ENCODE measurements at places on chromosomes 16 and 17.

GRCh38 chr17:40327735-40328385, 18.9 kb downstream of the RARA start:
- DNase-seq: no peak

GRCh38 chr16:46688101-46688653, 801 bp downstream of the VPS35 start:
- DNase-seq: no peak

- DNase-seq: no peak
Observed at GRCh38 chr17:71900621-71901229, 220.1 kb upstream of the SOX9 start.

- DNase-seq: no peak
Observed at GRCh38 chr16:30867747-30868146, 26.1 kb downstream of the BCL7C start.

- DNase-seq: no peak
Observed at GRCh38 chr16:53433930-53434376, 318 bp upstream of the RBL2 start.

DNA sequence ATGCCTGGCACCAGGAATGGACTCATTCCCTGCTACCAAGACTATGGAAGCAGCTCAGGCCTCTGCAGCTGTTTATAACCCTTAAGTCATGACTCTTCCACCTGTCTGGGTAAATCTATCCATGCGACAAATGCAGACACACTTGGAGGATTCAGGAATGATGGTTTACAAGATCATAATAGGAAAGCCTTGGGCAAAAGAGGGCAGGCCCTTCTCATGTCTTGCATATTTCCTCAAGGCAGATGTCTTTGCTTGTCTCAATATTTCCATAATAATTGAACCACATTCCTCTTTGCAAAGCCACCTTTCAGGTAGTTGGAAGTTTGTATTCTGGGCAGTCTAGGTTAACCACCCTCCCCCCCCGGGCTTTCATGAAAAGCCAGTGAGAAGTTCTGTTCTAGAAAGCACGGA, 884 bp upstream of the JPT1 start:
- DNase-seq: no peak

- peak; percentile 61 for DNase-seq
Observed at GRCh38 chr17:41404024-41404671, 6.7 kb upstream of the KRT31 start.

GRCh38 chr16:64615630-64616280, 506.1 kb downstream of the CDH11 start:
- DNase-seq: no peak

DNA sequence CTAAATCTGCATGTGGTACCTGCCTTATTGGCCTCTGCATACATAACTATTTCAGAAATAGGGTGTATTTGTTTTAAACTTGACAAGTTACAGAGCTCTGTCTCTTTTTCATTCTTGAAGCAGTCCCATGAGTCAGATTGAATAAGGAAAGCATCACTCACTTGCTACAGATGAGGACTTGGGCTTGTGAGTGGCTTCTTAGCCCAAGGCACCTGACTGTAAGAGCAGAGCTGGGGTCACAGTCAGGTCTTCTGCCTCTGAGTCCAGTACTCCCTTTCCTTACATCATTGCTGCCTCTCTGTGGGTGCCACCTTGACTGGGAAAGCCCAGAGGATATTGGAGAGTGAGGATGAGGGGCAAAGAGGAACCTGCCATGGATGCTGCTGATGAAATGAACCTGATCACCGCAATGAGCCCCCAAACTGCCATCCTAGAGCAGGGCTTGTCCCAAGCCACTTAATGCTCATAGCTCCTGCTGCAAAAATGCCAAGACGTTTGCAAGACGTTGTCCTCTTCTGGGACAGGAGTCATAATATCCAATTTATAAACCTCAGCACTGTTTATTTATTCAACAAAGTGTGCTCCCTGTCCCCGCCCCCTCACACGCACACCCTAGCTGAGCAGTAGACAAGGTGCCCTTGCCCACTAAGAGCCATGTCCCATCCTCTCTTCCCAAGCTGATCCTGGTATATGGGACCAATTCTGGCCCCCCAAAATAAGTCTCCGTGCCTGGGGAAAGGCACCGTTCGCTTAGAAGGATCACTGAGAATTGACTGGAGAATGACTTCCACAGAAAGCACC, 74.1 kb downstream of the CCDC182 start:
- no peak for DNase-seq

- DNase-seq: no peak
Observed at GRCh38 chr16:85430523-85431421, 182.3 kb upstream of the GSE1 start.

GRCh38 chr17:58591455-58591854, 77.0 kb upstream of the MTMR4 start:
- no peak for DNase-seq

DNA sequence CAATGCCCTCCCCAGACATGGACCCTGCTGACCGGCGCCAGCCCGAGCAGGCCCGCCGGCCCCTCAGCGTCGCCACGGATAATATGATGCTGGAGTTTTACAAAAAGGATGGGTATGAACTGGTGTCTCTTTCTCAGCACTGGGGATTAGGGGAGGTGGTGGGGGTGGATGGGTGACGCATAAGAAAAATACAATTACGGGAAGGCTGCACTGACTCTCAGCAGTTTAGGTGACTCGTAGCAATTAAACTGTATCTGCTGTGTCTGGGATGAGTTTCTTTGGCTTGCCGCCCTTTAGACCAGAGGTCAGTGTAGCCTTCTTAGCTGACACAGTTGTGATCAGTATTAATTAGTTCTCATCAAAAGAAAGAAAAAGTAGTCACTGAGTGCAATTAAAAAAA, 59.0 kb downstream of the ELAC2 start:
- no peak for DNase-seq

DNA sequence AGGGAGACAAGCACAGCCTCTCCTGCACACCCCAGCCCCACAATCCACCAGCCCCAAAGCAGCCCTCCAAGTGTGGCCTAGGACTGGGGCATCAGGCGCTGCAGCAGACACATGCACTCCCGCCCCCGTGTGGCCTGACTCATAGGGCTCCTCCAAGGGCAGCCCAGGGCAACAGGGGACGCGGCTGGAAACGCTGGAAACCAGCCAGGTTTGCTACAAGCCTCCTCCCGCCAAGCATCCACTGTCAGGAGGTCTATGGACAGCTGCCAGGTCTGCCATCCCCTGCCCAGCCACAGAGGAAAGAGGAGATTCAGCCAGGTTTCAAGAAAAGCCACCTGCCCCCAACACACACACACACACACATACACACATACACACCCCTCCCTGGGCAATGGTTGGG, 25.8 kb downstream of the SRCIN1 start:
- DNase-seq: peak; percentile 23

- no peak for DNase-seq
Observed at GRCh38 chr17:56629531-56630075, 36.1 kb downstream of the NOG start.
